ENCODE measurements at places on chromosomes 16 and 17. TPM values are rescaled to one million over a fixed set of nuclear protein-coding genes. Genes with fewer than 3 reads are reported as not detected.

Gene DPEP2
- 14.8 TPM for total RNA-seq

Gene COG4
- 56.6 TPM for total RNA-seq

Gene RCVRN
- total RNA-seq = not detected

Gene CDRT15
- total RNA-seq = not detected

Gene EVPLL
- total RNA-seq = not detected

Gene SNX20
- total RNA-seq = 67.4 TPM
